ENCODE measurements at places on chromosomes 4 and X.

GRCh38 chr4:114193624-114194399, 214.4 kb upstream of the ARSJ start:
- DNase-seq = peak; percentile 8

- DNase-seq = no peak
These were observed 1.0 kb upstream of the IGBP1 start for GRCh38 chrX:70132224-70132623.

GRCh38 chr4:8130346-8131066, 28.1 kb downstream of the ABLIM2 start:
- no peak for DNase-seq

GRCh38 chrX:38311743-38312142, 15.6 kb downstream of the RPGR start:
- no peak for DNase-seq

- no peak for DNase-seq
These were observed 210.8 kb upstream of the TEX13C start for GRCh38 chrX:125108921-125109320.

GRCh38 chr4:40837094-40837870, 87.5 kb downstream of the NSUN7 start:
- no peak for DNase-seq

- no peak for DNase-seq
These were observed 294.4 kb upstream of the FAT4 start for GRCh38 chr4:125020089-125021034.

DNA sequence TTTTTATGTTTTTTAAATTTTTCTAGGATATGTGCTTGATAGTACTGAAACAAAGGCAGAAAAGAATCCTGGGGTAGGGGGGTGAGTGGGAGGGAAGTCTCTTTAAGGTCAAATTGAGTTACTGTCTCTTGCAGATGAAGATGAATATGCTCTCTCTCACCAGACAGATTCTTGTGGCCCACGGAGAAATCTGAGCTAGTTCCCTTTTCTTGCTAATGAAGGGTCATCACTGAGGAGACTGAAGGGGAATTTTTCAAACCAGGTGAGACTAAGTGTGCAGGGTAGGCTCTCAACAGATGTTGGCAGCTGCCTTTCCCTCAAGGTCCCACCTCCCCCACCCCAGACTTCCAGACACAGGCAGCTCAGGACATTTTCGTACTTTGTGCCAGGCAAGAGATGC, 21.5 kb downstream of the FAM9C start:
- DNase-seq = no peak

DNA sequence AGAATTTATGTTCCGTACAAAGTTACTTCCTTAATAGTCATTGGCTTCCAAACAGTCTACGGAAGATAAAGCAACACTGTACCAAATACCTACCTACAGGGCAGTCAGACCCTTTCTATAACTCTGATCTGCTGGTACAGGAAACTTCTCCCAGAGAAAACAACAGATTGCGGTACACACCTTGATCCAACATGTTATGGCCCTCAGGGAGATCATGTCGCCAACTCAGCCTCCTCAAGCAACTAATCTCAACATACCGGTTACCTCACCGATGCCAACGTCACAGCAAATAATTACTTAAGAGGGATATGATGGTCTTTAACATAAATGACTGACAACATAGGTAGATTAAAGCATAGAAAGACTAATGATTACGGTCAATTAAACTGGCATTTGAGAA, 70.4 kb downstream of the RFC1 start:
- no peak for DNase-seq

DNA sequence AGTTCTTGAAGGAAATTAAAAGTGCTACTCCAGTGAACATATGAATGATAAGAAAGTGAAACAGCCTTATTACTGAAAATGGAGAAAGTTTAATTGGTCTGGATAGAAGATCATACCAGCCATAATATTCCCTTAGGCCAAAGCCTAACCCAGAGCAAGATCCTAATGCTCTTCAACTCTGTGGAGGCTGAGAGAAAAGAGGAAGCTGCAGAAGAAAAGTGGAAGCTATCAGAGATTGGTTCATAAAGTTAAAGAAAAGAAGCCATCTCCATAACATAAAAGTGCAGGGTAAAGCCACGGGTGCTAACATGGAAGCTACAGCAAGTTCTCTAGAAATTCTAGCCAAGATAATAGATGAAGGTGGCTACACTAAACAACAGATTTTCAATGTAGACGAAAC, 85.5 kb upstream of the ATOH1 start:
- DNase-seq = no peak

DNA sequence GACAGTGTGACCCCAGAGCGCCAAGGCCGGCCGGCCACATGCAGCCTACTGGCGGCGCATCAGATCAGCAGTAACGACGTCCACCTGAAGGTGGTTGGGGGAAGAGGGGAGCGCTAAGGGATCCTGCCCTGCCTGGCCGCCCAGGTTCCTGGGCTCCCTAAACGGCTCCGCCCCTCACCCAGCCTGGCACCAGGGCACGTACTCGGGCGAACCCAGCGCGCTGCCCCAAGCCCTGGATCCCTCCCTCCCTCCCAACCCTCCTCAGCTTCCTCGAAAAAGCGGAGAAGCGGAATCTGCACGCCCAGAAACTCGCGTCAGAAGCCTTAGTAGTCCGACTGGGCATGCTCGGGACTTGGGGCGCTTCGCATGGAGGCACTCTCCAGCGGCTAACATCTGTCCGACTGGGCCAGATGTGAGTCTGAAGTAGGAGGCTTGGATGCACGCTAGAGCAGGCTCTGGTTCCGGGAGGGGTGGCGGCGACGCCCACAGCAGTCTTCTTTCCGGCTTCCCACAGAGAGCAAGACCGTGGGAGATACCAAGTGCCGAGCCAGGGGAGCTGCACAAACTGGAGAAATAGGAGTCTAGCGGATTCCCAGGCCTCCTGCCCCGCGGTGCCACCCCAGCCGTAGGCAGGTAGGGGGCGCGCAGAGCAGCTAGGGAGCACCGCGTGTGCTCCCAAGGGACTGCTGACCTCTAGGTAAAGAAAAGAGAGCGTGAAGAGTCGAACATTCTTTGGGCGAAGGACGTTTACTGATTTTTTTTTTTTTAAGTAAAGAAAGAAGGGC, 114.3 kb upstream of the TEX13C start:
- peak; percentile 9 for DNase-seq

DNA sequence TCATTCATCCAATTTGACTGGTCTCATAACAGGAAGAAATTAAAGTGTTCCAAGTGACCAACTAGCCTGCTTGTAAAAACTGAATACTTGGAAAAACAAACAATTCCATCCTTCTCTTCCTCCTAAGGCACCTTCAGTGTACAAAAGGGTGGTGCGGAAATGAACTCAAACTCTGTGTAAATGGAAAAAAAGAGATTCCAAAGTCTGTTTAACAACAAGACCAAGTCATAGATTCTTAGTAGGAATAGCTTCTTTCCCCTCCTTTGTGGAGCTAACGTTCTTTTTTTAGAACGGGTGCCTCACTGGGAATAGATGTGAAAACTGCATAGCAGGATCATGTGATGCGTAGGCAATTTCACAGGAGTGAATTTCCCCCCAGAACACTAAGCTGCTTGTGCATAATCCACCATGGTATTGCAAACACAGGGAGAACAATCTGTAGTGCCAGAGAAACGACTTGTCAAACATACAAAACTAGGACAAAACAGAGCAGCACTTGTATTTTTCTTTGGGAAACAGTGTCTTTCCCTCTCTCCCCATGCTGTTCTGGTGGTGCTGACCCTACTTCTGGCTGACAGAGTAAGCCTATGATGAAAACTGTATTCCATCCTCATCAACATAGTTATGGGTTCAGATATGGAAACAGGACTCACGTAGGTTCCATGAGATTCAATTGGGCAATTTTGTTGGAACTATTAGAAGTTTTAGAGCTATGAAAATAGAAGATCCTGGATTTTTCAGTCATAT, 13.2 kb upstream of the SOD3 start:
- no peak for DNase-seq

GRCh38 chrX:114985967-114986592, 31.3 kb downstream of the IL13RA2 start:
- no peak for DNase-seq

- DNase-seq = no peak
These were observed 96.1 kb downstream of the REELD1 start for GRCh38 chr4:146310319-146311021.

DNA sequence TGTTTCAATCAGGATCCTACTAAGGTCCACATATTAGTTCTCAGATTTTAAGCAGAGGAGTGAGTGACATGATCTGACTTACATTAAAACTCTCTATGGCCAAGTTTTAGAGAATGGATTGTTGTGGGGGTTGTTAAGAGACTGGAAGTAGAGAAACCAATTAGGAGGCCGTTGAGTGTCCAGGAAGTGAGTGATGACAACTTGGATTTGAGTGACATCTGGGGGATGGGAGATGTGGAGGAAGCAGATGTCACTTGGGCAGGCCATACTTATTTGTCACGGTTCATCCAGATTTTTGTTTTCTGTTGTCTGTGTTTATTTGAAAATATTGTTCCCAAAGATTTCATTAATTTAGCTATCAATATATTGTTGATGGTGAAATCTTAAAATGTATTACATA, 28.3 kb downstream of the ADD1 start:
- no peak for DNase-seq

DNA sequence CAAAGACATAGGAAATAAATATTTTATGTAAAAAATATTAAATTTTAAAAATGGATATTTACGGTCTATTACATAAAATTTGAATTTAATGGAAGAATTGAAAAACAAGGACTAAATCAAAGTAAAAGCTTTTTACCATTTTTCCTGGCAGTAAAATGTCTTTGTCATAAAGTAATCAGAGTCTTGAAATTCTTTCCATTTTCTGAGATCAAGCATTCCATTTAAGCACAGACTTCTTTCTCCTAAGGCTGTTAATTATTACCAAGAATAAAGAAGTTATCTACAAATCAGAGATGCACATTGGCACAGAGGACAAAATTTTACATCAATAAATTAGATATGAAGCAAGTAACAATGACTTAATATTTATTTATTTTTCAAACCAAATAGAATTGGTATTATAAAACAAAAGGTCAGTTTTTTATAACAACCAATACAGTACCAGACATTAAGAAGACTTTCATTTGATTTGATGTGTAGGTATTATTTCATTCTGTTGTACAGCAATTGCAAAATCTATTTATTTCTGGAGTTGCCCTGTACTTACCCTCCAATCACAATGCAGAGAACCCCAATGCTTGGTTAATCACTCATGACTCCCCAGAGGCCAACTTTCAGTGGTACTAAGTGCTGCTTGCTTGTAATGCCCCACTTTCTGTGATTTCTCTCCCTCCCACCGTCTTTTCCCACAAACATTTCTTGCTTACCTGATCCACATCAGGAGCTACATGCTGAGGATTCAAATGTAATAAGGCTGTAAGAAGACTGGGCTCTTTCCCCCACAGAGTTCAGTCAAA, 254.6 kb downstream of the GASK1B start:
- DNase-seq = no peak

GRCh38 chrX:16140448-16140847, 17.1 kb downstream of the GRPR start:
- DNase-seq = no peak

DNA sequence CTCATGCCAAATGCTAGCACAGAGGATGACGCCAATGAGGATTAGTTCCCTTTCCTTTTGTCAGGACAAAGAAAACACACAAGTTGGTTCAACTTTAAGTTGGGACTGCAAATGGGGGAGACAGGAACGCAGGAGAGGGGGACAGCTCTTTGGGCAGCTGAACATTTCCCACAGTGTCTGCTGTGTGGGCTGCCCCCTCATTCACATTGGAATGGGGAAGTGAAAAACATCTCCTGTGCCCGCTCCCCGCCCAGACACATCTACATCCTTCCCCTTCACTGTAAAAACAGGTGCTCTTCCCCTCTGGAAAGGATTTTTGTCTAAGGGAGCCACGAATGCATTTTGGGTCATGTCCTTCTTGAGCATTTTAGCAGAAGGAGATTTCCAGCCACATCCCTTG, 44.5 kb upstream of the TBC1D9 start:
- DNase-seq = no peak

DNA sequence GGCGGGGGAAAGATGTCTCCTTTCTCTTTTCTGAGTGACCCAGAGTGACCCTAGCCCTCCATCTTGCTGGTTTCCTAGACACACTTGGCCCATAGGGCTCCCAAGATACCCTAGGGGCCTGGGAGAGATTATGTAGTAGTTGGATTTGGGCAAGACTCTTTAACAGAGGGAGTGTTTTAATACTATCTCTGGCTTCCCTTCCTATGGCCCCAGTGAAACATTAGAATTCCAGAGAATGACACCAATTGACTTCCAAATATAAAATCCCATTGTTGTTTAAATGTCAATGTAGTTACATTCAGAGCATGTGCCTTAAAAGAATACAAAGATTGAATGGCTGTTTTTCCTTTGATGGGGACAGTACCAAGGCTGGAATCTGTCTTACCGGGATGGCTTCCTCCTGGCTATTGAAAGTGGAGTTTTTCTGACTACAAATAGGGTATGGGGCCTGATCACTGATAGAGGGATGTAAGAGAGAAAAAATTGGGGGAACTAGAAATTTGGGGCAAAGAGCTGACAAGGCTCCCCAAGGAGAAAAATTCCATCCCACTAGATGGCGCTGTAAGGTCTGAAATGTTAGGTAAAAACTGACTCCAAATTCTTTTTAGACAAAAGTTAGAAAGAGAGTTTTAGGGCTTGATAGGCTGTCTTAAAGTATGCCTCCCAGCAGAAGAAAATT, 10.7 kb downstream of the TENT5D start:
- peak; percentile 3 for DNase-seq

- no peak for DNase-seq
These were observed 20.5 kb upstream of the BEND4 start for GRCh38 chr4:42172921-42173320.

- DNase-seq = peak; percentile 50
These were observed 42.7 kb downstream of the ASMT start for GRCh38 chrX:1657367-1658070.

- DNase-seq = no peak
These were observed 48.6 kb downstream of the VEGFC start for GRCh38 chr4:176744091-176744490.

DNA sequence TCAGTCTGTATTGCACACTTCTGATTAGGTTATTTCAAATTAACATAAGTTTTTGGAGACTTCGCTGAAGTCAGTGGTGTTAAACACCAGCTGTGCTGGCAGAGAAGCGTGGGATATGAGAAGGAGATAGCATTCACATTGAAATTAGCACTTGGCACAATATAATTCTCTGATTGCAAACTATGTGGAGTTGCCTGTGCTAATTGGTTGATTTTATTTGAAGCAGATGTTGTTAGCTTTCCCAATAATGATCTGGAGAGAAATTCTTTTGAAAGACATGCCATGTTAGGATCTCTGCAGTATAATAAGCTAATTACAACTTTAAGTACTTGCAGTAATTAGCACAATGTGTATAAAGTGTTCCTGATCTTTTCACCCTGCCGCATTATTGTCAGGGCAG, 367.4 kb upstream of the ARX start:
- DNase-seq = no peak
